T-cell (primary cell): ENCODE measurements at places on chromosomes 1 and 21.

- DNase-seq: no peak
Observed at GRCh38 chr1:220746851-220747250, 1.3 kb upstream of the MTARC2 start.

DNA sequence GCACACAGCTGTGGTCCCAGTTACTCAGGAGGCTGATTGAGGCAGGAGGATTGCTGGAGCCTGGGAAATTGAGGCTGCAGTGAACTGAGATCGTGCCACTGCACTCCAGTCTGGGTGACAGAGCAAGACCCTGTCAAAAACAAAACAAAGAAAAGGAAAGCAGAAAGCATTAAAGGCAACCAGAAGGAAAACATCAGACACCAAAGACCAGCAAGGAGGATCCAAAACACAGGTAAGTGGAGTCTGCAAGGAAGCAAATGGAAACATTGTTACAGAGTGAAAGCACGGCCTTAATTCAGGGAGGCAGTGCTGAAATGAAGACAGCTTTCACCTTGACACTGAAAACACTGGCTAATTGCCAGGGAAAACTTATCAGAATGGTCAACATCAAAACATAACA lies 40.8 kb downstream of the CFAP74 start:
- no peak for DNase-seq

GRCh38 chr21:16310176-16310575 lies 580.4 kb downstream of the USP25 start:
- DNase-seq: no peak

- peak; percentile 54 for DNase-seq
Observed at GRCh38 chr1:16921391-16922185, at the start of gene CROCC. TSS of gene CROCC (plus strand) at chr1:16921931. CDS start at chr1:16922019, 88 bp downstream.

DNA sequence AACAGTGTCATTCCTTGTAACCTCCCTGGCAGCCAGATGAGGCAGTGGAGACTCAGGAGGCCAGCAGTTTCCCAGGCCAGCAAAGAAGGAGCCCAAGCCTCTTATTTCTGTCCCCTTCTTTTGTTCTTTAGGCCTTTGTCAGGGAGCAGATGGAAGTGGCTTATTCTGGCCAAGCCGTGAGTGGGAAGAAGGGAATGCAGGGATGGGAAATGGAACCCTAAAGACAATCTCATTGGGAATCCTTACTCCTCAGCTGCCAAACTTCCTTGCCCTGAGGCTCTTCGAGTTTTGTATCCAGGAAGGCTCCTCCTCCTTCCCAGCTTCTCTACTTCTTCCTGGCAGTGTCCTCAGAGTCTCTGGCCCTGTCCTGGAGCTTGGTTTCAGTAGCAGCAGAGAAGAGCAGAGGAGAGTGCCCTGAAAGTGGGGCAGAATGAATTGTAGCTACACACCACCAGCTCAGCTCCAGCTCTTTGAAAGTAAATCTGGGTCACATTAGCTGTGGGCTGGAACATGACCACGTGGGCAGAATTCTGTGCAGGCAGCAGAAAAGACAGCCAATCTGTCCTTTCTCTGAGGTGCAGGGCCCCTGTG lies 63.9 kb downstream of the NDUFS5 start:
- DNase-seq: no peak
